ENCODE measurements at places on chromosomes 12 and 14. TPM values are rescaled to one million over a fixed set of nuclear protein-coding genes. Genes with fewer than 3 reads are reported as not detected.

DNA sequence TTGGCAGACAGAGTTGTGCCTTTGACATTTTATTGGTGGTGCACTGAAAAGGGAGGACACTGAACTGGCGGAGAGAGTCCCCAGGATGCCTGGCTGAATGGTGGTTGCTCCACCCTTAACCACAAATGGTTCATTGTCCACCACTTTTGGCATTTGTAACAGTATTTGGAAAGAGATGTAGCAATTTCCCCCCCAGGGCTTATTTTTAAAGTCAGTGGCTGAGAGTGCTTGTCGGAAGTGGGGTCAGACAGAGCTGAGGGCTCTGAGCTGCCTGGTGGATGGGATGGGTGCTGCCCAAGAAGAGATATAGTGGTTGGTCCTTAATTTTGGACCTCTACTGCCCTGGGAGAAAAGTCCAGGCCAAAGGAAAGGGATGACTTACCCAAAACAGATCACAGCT is 31.5 kb upstream of the FGF6 start:
- no peak for DNase-seq

DNA sequence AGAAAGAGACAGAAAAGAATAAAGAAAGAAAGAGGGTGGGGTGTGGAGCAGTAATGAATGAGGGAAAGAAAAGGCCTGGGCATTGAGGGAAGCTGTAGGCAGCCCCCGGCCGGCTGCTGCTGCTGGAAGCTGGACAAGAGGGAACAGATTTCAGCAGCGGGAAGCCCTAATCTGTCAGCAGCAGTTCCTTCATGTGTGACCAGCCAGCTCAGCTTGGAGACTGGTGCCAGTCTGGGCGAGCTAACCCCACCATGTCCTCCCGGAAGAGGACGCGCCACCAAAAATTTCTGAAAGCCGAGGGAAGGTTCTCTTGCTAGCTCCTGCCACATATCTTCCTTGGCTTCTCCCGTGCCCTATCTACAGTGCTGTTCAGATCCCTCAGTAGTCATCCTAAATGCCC is 236.8 kb downstream of the GRIN2B start:
- DNase-seq = no peak

DNA sequence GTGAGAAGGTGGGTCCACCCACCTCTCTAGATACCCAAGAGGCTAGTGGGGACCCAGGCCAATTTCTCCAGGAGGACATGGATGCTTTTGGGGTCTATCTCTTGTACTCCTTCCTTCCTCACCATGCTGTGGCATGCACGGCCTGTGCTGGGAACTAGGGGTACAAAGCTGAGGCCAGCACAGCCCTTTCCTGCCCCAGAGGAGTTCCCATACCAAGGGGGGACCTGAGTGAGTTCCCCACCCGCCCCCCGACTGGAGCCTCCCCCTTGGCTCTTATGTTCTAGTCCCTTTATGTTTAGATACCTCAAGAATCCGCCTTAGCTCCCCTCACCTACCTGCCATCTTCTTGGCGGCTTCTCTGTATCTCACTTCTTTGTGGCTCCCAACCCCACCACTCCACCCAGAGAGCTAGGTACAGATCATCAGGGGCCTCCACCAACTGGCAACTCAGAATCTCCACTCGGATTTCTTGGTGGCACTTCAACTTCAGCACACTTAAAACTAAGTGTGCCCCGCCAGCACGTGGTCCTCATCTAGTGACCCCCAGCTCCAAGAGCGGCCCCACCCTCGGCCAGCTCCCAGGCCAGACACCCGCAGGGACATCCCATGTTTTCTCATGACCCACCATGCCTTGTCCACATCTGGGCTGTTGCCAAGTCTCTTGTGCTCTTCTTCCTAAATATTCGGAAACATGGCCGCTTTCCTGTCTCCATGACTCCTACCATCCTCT is 115.2 kb upstream of the RTL1 start:
- DNase-seq = no peak

GRCh38 chr12:117069926-117070900 is 29.0 kb downstream of the TESC start:
- DNase-seq = no peak

GRCh38 chr14:22847661-22848341 is 11.4 kb downstream of the MMP14 start:
- DNase-seq = peak; percentile 91

DNA sequence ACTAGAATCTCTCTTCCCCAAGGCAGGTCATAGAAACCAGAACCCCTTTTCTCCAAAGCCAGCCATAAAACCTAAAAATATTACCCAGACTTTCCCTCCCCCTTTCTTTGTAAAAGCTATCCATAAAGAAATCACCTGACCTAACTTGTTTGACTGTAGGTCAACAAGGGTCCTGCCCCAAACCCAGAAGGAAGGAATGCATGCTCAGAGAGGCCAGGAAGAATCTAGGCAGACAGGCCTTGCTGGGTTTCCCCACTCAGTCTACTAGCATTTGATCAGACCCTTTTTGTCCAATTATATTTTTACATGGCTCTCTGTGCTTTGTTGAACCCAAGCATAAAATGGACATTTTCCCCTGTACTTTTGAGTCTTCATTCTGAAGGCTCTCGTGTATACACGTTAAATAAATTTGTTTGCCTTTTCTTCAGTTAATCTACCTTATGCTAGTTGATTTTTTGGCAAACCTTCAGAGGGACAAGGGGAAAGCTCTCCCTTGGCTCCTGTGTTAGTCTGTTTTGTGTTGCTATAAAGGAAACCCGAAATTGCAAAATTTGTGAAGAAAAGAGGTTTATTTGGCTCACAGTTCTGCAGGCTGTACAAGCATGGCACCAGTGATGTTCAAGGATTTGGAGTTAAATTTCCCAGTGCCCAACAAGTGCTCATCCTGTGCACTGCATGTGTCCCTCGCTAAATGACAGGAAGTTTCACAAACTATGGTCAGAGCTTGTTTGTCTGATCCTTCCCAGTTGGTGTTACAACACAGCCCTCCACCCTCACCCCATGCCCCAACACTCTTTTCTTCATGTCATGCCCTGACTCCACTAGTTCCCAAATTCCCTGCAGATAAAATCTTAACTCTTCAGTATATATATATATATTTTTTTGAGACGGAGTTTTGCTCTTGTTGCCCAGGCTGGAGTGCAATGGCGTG is 14.2 kb upstream of the RASSF3 start:
- no peak for DNase-seq

DNA sequence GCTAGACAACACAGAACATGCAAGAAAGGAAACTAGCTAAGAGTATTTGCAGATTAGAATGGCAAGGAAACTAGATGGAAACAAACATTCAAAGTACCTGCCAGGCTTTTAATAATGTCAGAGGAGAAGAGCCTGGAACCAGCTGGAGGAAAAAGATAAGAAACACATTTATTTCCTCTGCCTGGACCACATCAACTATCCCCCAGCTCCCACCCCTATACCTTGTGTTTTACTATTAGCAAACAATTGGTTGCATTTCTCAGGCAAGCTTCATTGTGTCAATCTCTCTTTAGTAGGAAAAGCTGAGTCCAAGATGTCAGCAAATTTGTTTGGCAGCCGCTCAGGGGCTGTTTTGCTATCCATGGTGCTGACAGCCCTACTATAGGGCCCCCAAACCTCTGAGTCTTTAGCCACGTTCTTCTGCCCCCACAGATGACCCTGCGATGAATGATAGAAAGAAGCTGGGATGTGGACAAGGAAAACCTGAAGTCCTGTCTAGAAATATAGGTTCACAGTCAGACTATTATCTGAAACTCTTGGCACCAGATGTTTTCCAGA is 11.6 kb upstream of the SYNDIG1L start:
- DNase-seq = peak; percentile 3

DHRS2 gene
- total RNA-seq = not detected

RD3L gene
- total RNA-seq = not detected

NOP9 gene
- 16.2 TPM for total RNA-seq

DNA sequence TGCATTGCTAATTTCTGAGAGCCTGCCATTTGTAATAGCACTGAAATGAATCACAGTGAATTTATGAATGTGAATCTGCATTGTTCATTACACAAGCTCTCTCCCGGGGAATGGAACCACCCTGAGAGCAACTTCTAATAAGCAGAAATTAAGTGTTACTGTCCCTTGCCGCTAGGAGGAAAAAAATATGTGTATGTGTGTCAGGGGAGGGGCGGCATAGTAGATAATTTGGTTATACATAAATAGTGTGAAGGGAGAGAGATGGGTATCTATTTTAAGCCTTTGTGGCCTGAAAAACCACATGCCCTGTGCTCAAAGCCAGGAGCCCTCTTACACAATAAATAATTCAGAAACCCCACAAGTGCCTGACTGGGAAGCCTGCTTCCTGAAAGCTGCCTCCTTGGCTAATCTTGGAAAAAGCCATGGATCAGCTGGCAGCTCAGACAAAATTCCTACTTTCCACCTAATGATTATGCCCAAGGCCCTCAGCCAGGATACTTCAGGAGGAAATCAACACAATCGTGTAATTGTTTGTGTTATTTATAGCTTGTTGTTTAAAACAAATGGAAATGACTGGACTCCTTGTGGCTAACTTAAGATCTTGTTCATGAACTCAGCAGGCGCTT is 366.2 kb upstream of the KITLG start:
- DNase-seq = peak; percentile 85

Measured in fibroblast of lung (primary cell).